ENCODE measurements at places on chromosomes 6 and 20. TPM values are rescaled to one million over a fixed set of nuclear protein-coding genes. Genes with fewer than 3 reads are reported as not detected.

GRCh38 chr6:36378243-36378920 lies 9.1 kb downstream of the ETV7 start:
- no peak for DNase-seq

DNA sequence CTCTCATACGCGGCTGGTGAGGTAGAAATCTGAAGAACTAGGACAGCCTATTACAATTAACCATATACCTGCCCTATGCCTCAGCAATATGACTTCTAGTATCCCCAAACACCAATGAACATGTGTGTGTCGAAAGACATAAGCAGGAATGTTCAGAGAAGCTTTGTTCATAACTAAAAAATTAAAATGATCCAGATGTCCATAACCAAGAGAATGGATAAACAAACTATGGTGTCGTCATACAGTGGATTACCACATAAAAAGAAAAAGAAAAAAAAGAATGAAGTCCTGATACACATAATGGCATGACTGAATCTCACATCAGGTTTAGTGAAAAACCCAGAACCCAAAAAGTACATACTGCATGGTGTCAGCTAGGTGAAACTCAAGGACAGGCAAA lies 73.9 kb downstream of the MDN1 start:
- no peak for DNase-seq

DNA sequence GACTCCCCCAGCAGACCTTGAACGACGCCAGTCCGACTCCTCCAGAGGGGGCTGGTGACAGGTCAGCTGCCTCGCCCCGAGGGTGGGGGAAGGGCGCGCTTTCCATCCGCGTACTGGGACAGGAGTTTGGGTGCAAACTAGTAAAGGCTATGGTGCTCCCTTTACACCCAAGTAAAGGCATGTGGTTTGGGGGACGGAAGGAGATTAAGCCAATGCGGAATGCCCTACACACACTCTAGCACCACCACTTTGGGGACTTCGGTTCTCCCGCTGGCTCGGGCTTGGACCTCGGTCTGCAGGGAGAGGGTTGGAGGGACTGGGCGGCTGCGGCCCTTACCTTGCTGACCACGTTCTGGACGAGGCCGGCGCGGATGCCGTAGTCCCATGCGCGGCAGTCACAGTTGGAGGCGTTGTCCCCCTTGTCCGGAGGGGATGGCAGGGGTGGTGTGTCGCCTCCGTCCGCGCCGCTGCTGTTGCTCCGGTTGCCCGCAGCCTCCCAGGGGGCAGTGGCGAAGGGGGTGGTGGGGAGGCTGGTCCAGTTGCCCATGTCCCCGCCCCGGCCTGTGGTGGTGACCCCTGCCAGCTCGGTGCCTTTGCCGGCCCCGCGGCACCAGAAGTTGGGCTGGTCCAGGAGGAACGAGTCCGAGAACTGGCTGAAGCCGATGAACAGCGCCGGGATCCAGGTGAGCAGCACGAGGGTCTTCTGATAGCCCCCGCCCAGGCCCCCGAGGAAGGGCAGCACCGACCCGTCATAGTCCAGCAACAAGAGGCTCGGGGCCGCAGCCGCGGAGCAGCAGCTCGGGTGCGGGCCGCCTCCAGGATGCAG lies 1.1 kb downstream of the SLC22A23 start:
- no peak for DNase-seq

GRCh38 chr6:156587751-156588301 lies 189.4 kb upstream of the ARID1B start:
- DNase-seq: no peak

DNA sequence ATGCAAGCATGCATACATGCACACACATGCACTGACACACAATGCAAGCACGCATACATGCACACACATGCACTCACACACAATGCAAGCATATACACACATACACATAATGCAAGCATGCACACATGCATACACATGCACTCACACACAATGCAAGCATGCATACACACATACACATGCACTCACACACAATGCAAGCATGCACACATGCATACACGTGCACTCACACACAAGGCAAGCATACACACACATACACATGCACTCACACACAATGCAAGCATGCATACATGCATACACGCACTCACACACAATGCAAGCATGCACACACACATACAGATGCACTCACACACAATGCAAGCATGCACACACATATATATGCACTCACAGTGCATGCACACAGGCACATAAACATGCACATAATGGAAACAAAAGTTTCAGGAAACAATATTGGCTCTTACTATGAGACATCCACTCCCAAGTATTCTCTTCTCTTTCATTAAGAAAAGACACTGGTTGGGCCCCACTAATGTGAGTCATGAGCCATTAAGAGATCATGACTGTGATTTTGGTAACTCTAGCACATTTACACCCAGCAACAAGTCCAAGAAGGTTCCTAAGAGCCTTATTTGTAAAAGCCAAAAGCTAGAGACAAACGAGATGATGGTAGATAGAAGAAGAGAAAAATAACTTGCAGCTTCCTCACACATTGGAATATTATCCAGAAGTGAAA lies 22.2 kb downstream of the APCDD1L start:
- no peak for DNase-seq

- no peak for DNase-seq
These were observed 34.8 kb upstream of the CD83 start for GRCh38 chr6:14082771-14083170.

DNA sequence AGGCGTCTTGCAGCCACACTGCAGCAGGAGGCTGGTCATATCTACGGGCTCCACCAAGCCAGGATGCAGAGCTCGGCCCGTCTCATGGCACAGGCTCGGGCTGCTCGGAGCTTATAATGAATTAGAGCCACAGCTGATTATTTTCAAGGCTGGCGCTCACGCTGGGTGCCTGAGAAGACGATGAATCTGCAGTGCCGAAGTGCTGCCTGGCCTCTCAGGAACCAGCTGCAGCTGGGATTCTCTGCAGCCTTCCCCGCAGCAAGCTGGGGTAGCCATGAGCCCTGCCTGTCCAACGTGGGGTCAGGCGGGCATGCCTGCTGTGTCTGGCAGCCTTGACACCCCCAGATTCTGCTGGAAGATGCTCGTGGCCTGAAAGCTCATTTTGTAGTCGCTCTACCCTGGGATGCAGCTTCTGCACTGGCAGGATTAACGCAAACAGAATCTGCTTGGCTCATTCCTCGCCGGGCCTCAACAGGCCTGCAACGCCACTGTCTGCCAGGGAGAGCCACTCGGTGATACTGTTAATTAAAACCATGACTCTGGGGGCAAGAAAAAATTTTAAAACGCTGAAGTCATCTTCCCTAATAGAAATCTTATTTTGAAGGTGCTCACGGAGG lies 104.3 kb downstream of the CDH26 start:
- DNase-seq: no peak

DNA sequence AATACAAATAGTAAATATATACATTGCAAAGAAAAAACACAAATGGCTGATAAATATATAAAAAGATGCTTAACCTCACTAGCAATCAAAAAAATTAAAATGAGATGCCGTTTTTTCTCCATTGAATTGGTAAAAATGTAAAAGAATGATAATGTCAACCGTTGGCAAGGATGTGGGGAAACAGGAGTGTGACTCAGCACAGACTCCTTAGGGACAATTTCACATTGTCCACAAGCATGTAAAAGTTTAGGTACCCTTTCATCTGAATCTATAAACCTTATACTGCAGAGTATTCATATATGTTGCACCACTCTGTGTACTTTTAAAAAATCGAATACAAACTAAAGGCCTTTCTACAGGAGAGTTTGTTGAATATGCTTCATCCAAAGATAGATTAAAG lies 143.1 kb upstream of the RREB1 start:
- no peak for DNase-seq

DNA sequence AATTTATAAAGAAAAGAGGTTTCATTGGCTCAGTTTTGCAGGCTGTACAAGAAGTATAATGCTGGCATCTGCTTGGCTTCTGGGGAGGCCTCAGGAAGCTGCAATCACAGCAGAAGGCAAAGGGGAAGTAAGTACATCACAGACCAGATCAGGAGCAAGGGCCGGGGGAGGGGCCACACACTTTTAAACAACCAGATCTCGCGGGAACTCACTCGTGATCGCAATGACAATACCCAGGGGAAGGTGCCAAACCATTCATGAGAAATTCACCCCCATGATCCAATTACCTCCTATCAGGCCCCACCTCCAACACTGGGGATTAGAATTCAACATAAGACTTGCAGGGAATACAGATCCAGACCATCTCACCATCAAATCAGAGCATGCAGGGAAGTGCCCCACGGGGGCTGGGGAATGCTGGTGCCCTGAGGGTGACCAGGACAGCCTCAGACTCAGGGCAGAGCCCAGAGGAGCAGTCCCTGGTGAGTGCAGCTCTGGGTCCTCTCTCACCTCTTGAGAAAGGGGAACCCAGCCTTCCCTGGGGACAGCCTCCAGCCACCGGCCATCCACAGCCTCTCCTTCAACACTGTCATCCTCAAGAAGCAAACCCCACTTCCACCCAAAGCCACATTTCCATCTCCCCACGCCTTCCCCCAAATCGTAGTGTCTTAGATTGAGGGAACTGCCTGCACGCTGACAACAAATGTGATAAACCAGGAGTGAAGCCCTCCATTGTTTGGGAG lies 80.7 kb downstream of the ANKRD60 start:
- DNase-seq: no peak

GRCh38 chr6:14212020-14212419 lies 94.4 kb downstream of the CD83 start:
- no peak for DNase-seq

DNA sequence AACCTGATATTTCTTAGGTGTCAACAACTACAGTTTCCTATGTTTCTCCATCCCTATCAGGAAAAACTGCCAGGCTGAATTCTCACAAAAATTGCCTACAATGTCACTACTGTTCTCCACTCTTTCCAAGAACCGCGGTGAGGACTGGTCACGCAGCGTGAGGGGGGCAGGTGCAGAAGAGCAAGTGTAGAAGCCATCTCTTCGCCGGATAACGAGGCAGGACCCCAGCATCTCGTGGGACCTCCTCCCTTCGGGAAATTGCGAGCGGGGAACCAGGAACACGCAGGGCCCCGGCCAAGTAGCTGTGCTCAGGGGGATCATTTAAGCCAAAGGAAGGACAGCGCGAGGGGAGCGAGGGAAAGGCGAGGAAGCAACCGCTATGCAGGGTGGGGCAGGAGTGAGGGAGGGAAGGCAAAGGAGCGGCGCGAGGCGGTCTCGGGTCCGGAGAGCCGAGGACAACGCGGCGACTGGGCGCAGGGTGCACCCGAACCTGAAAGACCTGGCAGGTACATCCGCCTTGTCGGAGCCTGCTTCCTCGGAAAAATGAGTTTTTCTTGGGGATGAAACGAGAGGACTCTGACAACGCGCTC lies 559 bp downstream of the APMAP start:
- DNase-seq: no peak

- no peak for DNase-seq
These were observed 3.3 kb upstream of the ZNF337 start for GRCh38 chr20:25699914-25700313.

- DNase-seq: no peak
These were observed 254.4 kb upstream of the KCNQ5 start for GRCh38 chr6:72367439-72367838.

DNA sequence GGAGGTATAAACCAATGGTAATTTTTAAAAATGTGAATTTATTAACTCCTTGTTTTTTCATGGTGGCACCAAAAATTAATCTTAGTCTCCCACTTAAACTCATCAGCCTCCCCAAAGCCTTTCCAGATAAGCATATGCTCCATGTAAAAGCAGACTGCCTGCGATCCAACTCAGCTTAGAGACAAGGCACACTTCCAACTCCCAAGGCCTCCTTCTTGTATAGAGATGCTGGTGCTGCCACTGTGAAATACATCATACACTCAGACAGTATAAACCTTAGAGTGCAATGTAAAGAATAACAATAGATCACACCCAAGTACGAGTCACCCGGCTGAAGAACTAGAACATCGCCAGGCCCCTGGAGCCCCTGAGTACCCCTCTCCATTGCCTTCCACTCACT lies 2.0 kb downstream of the ANKRD6 start:
- DNase-seq: no peak

- DNase-seq: no peak
These were observed 33.7 kb upstream of the CDH22 start for GRCh38 chr20:46342010-46342378.

GRCh38 chr6:114058435-114058834 lies 87.5 kb upstream of the HDAC2 start:
- DNase-seq: no peak

- no peak for DNase-seq
These were observed 450.5 kb downstream of the MAFB start for GRCh38 chr20:40238511-40238910.

DNA sequence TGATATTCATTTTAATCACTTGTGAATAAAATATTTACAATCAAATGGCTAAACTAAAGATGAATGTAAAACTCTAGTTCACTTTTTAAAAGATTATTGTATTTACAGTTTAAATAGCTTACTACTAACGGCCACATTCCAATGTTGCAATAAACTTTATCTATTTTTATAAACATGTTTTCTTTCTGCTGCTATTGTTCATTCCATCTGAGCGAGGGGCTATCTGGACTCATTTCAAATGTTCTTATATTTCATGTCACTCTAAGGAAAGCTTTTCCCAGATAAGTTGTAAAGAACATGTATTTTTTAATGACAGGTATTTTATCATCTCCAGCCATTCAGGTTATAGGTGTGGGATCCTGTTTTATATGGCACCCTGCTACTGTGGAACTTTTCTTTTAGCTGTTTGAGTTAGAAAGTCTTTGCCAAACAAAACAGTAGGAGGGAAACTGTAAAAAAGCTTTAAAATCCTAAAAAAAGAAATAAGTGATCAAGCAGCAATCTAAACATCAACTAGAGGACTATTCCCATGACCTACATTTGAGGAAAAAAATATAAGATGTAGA lies 42.5 kb downstream of the HMGCLL1 start:
- DNase-seq: no peak

GRCh38 chr6:90202156-90202555 lies 94.5 kb downstream of the BACH2 start:
- no peak for DNase-seq

GRCh38 chr6:112927641-112928320 lies 580.7 kb downstream of the RFPL4B start:
- no peak for DNase-seq

- DNase-seq: no peak
These were observed 140.9 kb downstream of the EDN1 start for GRCh38 chr6:12431023-12431422.

- no peak for DNase-seq
These were observed 39.5 kb downstream of the HDDC2 start for GRCh38 chr6:125262016-125263013.

DNA sequence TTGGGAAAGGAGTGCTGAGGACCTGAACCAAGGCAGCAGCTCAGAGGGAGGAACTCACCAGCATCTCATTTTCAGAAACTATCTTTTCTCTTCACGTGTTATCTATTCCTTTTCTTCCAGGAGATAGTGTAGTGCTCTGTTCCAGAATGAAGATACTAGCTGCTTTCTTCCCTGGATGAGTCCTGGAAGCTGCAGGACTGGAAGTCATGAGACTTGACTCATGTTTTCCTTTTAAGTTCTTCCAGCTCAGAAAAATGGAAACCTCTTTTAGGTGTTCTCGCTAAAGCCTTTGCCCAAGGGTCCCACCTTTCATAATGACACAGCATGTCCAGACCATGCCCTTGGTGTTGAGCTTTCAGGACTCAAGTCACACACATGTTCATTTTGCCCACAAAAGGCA lies 106.7 kb downstream of the UNC5CL start:
- DNase-seq: no peak

Gene NMBR
- total RNA-seq: not detected

Gene OR2J1
- total RNA-seq: not detected

Gene PTCHD4
- total RNA-seq: 1.1 TPM

Gene PSORS1C2
- not detected for total RNA-seq

Gene MOXD1
- 9.1 TPM for total RNA-seq

Gene SRMS
- not detected for total RNA-seq

Gene SNAP25
- total RNA-seq: 0.65 TPM

Gene CNR1
- not detected for total RNA-seq

Gene ZNF334
- total RNA-seq: 4.8 TPM

Gene LAMA4
- total RNA-seq: 55.2 TPM

Gene TGIF2
- total RNA-seq: 18.8 TPM

Gene DEFB132
- total RNA-seq: not detected
